IPS-NIHi11 (cell line): ENCODE measurements at places on chromosomes 1 and 21.

DNA sequence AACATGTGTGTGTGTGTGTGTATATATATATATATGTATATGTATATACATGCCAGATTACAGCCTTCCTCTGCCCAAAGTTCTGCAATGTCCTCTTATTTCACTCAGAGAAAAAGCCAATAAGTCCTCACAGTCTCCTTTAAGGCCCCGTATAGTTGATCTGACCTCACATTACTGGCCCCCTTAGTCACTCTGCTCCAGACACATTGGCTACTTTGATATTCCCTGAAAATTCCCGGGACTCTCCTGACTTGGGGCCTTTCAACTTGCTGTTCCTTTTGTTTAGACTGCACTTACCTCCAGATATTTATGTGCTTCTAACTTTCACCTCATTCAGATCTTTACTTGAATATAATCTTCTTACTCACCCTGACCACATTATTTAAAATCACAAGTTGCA is 4.2 kb upstream of the BSDC1 start:
- DNase-seq, result no peak

DNA sequence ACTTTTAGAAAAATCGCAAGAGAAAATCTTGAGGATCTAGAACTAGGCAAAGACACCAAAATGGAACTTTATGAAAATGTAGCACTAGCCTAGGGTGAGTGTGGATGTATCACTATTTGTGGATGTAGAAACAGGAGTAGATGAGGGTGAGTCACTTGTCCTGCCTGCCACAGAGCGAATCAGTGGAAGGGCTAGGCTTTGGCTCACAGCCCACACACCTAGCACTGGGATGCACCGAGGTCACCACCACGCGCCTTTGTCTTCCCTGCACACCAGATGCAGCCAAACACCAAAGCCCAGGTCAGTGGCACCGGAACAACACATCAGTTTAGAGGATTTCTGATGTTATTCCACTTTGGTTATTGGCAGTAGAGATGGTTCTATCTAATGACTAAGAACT is 38.2 kb downstream of the PKNOX1 start:
- no peak for DNase-seq

GRCh38 chr1:173393659-173394000 is 83.5 kb upstream of the PRDX6 start:
- no peak for DNase-seq

GRCh38 chr1:21913763-21914162 is 23.3 kb downstream of the HSPG2 start:
- no peak for DNase-seq

- DNase-seq, result peak; percentile 74
Measured at GRCh38 chr1:201538612-201539551, at the start of gene NAV1. NAV1 (plus strand) TSS chr1:201539127; CDS start chr1:201622885, 83,758 bp downstream.

- DNase-seq, result no peak
Measured at GRCh38 chr1:184686540-184686939, 68.1 kb downstream of the EDEM3 start.

GRCh38 chr1:172939475-172939874 is 111.3 kb downstream of the TNFSF18 start:
- no peak for DNase-seq

DNA sequence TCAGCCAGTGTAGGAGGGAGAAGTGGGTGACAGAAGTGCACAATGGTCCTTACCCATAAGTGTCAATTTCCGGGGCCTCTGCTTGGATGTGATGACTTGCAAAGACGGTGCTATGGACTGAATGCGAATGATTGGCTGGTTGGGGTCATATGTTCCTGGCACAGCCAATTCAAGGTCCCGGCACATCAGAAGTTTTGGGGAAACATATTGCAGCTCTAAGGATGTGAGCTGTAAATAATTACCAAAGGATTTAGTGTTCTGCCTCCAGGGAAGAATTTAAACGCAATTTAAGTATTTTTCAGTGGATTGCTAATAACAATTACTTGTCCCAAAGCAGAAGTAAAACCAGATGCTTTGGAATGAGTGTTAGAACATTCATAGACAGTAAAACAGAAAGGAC is 26.9 kb upstream of the EXOSC10 start:
- DNase-seq, result no peak

GRCh38 chr21:44255511-44255981 is 6.2 kb downstream of the DNMT3L start:
- DNase-seq, result no peak

GRCh38 chr1:206591226-206591625 is 21.0 kb downstream of the EIF2D start:
- DNase-seq, result no peak

- DNase-seq, result no peak
Measured at GRCh38 chr1:164803366-164803765, 244.4 kb downstream of the PBX1 start.

DNA sequence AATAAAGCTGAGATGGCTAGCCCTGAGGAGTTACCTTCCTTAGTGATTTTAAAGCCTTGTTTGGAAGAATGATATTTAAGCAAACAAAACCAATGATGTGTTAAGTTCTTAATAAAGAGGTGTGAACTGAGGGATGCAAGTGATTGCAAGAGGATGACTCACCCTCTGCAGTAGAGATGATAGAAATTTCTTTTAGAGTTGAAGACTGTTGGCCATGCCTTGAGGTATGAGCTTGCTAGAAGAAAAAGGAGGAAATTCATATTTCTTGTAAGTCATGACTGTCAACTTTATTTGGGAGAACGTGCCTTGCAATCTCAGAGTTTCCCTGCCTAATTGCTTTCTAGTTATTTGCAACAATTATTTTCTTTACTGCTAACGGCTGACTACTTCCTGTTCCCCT is 94.7 kb downstream of the PLA2G4A start:
- DNase-seq, result no peak

DNA sequence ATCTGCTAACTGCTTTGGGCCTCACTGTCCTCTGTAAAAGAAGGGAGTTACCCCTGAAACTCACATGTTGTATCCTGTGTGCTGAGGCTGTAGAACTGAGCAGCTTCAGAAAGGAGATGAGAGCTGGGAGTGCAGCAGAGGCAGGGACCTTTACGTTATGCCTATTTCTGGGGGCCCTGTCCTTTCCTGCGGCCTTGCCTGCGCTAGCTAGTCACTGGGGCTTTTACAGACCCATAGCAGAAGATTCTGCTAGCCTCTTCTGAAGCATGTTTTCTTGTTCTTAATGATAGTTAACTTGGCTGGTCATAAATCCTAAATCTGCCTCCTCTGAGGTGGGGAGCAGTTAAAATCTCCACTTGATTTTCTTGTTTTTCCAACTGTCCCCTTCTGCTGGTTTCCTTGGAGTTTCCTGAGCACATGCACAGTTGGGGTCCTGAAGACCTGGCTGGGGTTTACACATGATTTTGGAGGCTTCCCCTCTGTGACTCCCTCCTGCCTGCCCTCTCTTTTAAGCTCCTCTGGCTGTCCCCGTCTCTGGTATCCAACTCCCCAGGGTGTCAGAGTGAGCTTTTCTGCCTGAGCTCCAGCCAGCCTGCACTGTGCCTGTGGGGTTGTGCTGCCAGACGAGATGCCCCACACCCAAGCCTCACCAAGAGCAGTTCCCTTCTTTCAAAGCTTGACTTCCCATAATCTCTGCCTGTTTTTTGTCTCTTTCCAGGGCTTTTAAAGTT is 76.6 kb downstream of the NOS1AP start:
- DNase-seq, result peak; percentile 35

- DNase-seq, result no peak
Measured at GRCh38 chr1:204883405-204883804, 12.7 kb downstream of the NFASC start.

DNA sequence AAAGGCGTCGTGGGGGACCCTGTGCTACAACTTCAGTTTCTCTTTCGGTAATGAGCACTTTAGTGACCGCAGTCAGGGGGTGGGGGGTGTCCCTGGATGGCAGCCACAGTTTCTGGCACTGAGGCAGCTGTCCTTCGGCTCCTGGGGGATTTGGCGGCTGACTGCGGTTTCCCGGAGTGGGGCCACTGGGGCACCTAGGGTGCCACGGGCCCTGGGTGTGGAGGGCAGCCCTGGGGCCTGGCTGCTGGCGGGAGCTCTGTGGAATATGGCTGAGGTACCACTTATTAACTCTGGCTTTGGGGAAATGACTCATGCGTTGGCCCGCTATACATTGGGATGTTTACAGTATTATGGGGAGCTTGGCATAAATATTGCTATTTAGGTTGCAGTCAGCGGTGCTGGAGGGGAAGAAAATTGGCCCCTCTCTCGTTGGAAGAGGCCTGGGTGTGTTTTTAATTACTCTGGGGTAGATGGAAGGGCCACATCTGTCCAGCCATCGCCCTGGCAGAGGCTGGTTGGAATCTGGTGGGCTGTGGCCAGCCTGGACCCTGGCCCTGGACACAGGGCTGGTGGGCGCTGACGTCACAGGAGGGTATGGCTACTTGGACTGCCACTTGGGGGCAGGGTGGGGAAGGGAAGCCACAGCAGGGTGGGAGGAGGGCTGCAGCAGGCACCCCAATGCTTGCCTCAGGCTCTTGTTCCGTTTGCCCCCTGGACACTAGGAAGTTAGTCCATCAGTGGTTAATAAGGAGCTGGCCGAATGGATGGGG is 2.0 kb downstream of the EPHB2 start:
- no peak for DNase-seq

DNA sequence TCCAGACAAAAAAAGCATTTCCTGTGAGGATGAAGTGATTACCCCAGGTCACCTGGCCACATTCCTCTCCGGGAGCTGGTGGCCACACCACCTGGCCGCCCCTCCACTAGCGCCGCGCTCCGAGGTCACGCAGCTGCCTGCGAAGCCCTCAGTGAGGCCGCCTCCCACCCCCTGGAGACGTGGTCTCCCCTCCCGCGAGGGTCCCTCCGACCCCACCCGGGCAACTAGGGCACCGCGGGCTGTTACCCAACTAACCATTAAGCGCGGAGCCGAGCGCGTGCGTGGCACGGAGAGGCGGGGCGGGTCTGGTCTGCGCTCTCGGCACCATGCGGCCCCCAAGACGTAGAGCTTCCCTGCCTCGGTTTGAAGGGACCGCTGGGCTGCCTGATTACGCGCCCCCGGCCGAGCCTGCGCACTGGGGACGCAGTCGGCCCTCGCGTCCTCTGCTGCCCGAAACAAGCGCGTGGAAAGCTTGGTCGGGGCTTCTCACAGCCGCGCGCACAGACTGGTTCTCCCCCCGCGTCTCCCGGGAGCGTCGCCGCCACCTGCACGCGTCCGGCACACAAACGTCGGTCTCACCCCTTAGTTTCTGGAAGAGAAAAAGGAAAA is 106.5 kb downstream of the SLC16A1 start:
- DNase-seq, result peak; percentile 67

DNA sequence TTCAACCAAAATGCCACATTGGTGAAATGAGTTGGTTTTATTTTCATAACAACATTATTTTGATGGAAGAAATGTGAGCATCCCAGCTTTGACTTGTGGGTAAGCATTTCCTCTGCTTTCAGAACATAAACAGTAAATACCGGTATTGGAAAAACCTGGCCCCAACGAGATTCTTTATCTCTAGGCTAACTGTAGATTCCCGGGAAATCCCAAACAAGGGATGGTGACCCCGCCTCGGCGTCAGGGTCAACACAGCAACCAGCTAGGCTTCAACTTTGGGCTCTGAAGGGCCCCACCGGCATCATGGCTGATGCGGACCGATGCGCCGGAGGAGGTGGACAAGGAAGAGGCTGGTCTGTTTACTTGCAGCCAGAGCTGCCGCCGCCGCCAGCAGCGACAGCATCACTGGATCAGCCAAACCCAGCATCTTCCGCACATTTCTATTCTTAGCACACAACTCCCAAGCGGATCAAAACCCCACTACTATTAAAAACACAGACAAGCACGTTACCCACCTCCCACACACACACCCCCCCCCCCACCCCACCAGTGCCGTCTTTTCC is 1.1 kb downstream of the AKT3 start:
- peak; percentile 46 for DNase-seq

DNA sequence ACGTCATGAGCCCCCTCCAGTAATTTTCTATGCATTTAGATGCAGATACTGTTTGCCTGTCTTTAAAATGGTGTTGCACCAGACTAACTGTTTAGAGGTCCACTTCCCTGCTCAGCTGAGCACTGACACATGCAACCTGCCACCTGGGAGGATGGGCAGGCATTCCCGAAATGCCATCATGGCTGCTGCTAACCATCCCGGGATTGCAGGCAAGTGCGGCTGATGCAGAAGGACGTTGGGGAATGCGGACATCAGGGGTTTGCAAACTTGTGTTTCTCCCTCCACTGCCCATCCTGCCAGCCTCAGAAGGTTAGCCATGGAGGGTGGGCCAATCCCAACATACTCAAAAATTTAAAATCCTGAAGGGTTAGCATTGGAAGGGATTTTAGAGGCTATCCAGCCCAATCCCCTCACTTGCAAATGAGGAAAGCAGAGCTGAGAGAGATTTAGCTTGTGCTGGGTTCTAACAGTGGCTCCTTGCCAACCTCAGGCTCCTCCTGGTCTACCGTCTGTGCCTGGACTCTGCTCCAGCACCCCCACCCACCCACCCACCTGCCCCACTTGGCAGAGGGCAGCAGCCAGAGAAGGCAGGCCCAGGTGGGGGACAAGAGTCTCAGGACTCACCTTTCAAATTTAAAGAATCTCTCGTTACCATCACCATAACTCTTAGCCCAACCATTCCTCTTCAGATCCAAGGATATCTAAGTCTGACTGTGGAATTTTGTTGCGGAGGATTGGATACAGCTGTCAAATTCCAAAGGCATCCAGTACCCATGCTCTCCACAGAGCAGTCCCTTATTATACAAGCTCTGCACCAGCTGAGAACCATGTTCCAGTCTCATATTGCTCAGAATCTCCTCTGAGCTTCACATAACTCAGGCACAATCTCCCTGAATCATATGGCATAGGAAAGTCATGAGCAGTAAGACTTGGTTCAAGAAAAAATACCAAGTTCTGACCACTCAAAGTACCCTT is 34.2 kb downstream of the HIVEP3 start:
- DNase-seq, result no peak

- no peak for DNase-seq
Measured at GRCh38 chr1:247421074-247421473, 5.1 kb downstream of the NLRP3 start.

GRCh38 chr1:245440922-245441321 is 286.1 kb downstream of the KIF26B start:
- no peak for DNase-seq

- no peak for DNase-seq
Measured at GRCh38 chr1:81157686-81158085, 643.0 kb upstream of the ADGRL2 start.

- DNase-seq, result no peak
Measured at GRCh38 chr1:34833711-34834110, 25.8 kb downstream of the SMIM12 start.

DNA sequence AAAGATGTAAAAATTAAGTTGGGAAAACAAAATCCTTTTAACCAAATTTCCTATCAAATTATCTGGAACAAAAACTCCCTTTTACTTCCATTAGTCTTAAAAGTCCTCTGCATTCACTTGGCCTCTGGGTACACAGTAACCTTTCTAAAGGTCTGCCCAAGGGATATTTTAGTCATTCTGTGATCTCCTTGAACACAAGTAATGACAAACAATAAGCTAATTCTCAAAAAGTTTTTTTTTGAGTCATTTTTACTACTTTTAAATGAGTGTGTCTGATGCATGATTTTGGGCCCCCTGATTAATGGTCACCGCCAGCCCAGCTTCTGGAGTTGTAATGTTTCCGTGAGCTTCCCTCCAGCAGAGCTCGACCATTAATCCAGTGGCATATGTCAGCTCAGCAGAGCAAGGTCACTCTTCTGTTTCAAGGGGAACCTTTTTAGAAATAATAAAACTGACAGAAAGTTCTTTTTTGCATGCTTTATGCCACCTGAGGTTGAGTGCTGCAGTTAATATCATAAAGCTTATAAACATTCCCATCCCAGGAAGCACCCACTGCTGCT is 14.3 kb downstream of the SAMSN1 start:
- no peak for DNase-seq
